ENCODE measurements at places on chromosomes 12 and 14. TPM values are rescaled to one million over a fixed set of nuclear protein-coding genes. Genes with fewer than 3 reads are reported as not detected.

DNA sequence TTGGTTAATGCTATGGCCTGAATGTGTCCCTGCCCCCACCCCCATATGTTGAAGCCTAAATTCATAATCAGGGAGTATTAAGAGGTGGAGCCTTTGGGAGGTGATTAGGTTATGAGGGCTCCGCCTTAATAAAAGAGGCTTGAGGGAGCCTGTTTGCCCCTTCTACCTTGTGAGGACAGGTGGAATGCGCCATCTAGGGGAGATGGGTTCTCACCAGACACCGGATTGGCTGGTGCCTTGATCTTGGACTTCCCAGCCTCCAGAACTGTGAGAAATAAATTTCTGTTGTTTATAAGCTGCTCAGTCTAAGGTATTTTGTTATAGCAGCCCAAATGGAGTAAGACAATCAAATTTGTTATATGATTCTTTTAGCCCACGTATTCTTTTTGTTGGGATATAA lies 148.3 kb downstream of the PTCSC3 start:
- no peak for DNase-seq

OR4K5 gene
- total RNA-seq: not detected

- no peak for DNase-seq
Observed at GRCh38 chr12:2168808-2169207, 116.0 kb downstream of the CACNA1C start.

PTPN21 gene
- 38.6 TPM for total RNA-seq

GRCh38 chr12:2083561-2083960 lies 30.8 kb downstream of the CACNA1C start:
- DNase-seq: no peak

- no peak for DNase-seq
Observed at GRCh38 chr12:115129727-115130126, 445.8 kb upstream of the TBX3 start.

GRCh38 chr12:58657190-58657589 lies 263.1 kb downstream of the LRIG3 start:
- DNase-seq: no peak

- no peak for DNase-seq
Observed at GRCh38 chr14:90558983-90559590, 162.3 kb downstream of the CALM1 start.

TSHR gene
- not detected for total RNA-seq

Data from thoracic aorta (tissue), 2 donors.